ENCODE measurements at places on chromosomes 13 and 19.
A peak's percentile ranks its signal among the peaks of the same experiment; 100 is the strongest.

DNA sequence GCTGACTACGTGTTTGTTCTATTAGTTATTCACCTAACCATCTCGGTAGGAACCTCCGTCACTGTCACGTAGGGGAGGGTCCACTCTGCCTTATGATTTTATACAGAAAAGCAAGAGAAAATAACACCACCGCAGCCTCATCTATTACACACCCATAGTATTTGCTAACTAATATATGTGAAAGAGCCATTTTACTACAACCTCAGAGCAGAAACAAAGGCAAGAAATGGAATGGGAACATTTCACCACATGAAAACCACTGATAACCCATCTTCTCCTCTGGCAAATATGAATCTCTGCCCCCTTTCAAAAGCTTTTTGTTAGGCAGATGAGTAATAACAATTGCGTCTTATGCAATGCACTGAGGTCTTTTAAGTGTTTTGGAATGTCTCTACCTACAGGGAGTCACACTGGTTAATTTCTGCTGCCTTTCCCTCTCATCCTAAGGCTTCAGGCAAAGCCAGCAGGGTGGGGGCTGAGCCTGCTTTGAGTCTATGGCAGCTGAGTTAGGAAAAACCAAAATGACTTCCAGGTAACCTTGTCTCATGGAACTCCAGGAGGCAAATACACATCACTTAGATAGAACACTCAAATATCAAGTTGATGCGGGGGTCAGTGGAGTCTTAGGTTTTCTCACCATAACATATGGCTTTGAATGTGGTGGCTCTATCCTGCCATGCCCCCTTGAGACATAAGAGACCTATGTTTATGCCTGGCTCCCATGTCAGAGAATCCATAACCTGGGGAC, 15.0 kb downstream of the TSHZ3 start:
- no peak for DNase-seq

DNA sequence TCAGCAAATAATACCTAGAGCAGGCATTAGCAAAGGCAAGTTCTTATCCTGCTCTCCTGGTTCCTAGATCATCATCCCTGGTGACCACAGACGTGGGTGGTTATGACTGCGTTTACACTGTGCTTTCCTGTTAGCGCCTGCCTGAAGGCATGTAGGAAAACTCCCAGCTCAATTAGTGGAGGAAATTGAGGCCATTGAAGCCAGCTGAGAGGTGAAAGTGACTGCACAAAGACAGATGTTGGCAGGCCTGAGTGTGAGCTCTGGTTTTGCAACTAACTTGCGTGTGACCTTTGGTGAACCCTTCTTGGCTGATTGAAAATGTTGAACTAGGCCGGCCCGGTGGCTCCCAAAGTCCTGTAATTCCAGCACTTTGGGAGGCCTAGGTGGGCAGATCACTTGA, 17.5 kb upstream of the NWD1 start:
- DNase-seq: no peak

DNA sequence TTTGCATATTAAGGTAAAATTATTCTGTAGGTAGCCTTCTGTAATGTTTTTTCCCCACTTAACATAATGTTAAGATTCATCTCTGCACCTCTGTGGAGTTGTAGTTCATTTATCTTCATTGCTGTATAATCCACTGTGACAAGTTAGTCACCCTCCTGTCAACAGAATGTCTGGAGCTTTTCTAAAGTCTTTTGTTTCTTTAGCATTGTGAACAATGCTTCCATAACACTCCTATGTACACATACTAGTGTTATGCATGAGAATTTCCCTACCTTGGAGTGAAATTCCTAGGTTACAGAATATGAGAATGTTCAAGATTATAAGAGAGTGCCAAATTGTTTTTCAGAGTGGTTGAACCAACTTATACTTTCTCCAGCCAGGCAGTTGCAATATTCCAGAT, 113.5 kb downstream of the COG6 start:
- no peak for DNase-seq

GRCh38 chr13:32504263-32504662, 34.3 kb downstream of the N4BP2L2 start:
- no peak for DNase-seq

GRCh38 chr13:26400545-26400944, 146.6 kb downstream of the CDK8 start:
- no peak for DNase-seq

- DNase-seq: no peak
Observed at GRCh38 chr19:10316229-10317044, 622 bp upstream of the FDX2 start.

- DNase-seq: no peak
Observed at GRCh38 chr13:53060840-53061490, 32.4 kb downstream of the OLFM4 start.

DNA sequence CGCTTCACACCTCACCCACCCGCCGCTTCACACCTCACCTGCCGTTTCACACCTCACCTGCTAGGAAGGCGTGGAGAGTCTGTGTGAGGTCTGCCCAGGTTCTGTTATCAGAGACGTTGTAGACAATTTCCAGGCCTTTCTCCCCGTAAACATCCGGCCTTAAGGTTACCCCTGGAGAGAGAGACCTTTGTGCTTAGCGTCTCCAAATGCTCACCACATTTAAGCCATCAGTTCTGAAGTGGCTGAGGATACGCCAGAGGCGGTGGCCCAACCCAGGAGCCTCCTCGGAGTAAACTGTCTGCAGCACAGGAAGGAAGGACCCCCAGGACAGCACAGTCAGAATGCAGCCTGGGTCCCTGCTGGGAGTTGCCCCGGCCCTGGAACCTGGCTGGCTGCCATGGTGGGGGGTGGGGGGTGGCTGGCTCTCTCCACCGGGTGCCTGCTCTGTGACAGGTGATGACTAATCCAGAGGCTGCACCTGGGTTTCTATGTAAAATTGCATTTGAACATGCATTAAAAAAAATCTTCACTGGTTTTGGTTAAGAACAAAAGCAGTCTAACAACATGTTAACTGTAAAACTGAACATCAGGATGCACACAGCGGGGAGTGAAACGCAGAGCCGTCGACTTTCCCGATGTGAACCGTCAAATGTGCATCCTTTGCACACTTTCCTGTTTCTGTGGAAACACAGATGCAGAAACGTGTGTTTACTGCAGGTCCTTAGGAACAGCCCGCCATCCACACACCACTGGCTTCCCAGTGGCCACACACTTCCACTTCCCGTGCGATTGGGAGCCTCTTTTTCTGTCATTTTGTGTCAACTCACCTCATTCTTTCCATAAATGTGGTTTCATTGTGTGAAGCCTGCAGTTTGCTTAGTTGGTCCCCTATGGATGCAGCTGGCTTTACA, 4.5 kb downstream of the ATP4B start:
- DNase-seq: peak; percentile 49

- no peak for DNase-seq
Observed at GRCh38 chr19:12913851-12914690, 5.0 kb downstream of the SYCE2 start.

- DNase-seq: no peak
Observed at GRCh38 chr19:14809272-14810057, 25.5 kb downstream of the OR7A5 start.

DNA sequence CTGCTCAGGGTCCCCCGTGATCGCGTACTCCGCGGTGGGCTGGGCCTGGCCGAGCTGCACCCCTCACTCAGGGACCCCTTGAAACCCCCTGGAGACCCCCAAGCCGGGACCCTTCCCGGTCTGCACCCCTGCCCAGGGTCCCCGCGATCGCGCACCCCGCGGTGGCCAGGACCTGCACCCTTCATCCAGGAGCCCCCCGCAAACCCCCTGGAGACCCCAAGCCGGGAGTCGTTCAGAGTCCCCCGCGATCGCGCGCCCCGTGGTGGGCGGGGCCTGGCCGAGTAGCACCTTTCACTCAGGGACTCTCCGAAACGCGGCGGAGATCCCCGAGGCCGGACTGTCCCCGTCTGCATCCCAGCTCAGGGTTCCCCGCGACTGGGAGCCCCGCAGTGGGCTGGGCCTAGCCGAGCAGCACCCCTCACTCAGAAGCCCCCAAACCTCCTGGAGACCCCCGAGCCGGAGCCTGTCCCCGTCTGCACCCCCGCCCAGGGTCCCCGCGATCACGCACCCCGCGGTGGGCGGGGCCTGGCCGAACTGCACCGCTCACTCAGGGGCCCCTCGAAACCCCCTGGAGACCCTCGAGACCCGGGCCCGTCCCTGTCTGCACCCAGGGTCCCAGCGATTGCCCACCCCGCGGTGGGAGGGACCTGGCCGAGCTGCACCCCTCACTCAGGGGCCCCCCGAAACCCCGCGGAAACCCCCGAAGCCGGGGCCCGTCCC, 748 bp downstream of the LMNB2 start:
- DNase-seq: no peak

GRCh38 chr19:43433358-43433673, 18.6 kb downstream of the TEX101 start:
- no peak for DNase-seq

DNA sequence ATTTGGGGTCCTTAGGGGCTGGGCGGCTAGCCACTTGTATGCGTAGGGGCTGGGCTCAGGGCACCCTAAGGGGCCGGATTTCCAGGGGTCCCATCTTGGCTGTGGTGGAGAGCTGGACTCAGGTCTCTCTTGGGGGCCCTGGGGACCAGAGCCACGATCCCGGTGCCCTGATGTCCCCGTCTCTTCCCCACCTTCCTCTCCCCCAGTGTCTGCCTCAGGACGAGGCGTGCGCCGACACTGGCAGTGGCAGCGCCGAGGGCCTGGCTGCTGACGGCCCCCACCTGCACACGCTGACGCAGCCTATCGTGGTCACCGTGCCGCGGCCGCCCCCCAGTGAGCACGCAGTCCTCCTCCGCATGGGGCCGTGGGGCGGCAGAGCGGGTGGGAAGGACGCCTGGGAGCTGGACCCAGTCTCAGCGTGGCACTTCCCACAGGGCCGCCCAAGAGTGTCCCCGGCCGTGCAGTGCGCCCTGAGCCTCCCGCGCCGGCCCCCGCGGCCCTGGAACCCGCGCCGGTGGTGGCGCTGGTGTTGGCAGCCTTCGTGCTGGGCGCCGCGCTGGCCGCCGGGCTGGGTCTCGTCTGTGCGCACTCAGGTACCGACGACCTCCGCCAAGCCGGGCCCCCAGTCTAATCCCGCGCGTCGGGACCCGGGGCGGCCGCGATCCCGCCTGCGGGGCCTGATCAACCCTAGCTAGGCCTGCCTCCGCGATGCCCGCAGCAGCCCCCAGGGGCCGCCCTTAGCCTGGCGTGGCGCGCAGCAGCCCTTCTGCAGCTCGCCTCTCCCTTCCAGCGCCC, 2.7 kb upstream of the SNAPC2 start:
- no peak for DNase-seq

GRCh38 chr13:75760131-75761021, 124.2 kb downstream of the LMO7 start:
- peak; percentile 26 for DNase-seq

Measured in NCI-H774 (cell line).